Renal pelvis (tissue), 12 donors: ENCODE measurements at places on chromosomes 13 and 19. TPM values are rescaled to one million over a fixed set of nuclear protein-coding genes. Genes with fewer than 3 reads are reported as not detected.

The SMAD9 gene
- 24.3 TPM for polyA plus RNA-seq

The OR1M1 gene
- polyA plus RNA-seq, result not detected

DNA sequence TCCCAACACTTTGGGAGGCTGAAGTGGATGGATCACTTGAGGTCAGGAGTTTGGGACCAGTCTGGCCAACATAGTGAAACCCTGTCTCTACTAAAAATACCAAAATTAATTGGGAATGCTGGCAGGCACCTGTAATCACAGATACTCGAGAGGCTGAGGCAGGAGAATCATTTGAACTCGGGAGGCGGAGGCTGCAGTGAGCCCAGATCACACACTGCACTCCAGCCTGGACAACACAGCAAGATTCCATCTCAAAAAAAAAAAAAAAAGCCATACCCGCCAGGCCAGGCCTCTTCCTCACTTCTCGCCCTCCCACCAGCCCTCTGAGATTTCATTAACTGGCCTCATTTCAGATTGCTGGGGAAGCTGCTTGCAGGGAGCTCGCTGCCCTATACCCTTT is 7.7 kb upstream of the RELB start:
- no peak for DNase-seq

DNA sequence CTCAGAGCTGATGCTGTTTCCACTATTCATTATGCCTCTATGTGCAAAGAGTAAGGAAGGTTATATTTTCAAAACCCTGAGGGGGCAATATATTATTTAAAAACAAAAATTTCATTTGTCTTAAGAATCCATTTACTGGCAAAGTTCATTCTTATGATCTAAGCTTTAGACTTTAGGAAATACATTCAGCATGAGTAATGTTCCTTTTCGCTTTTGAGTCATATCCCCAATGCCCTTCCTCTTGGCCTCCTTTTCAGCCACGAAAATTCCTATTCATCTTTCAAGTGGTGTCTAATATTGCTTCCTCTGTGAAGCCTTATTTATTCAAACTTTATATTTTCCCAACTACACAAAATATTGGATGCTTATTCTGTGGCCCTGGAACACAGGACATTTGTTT is 1317.0 kb downstream of the PCDH9 start:
- DNase-seq, result no peak

- no peak for DNase-seq
These were observed 26.9 kb downstream of the MAU2 start for GRCh38 chr19:19347401-19348110.

DNA sequence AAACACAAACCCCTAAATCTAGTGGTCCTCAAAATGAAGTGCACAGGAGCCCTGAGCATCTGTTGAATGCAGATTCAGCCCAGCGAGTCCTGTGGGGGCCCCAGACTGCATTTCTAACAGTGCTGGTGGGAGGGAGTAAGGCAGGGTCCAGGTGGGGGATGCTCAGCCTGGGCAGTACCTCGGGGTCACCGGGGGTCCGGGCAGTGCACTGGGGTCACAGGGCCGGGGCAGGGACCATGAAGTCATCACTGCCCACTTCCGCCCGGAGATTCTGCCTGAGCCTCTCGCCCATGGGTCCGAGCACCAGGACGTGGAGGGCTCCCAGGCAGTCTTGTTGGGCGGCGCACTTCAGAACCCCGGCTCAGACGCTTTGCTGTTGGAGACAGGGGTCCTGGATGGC is 838 bp upstream of the ATP4B start:
- DNase-seq, result no peak
